Fibroblast of pulmonary artery (primary cell): ENCODE measurements at places on chromosomes 4 and X.

- no peak for DNase-seq
Measured at GRCh38 chrX:110699109-110699508, 96.5 kb downstream of the CHRDL1 start.

DNA sequence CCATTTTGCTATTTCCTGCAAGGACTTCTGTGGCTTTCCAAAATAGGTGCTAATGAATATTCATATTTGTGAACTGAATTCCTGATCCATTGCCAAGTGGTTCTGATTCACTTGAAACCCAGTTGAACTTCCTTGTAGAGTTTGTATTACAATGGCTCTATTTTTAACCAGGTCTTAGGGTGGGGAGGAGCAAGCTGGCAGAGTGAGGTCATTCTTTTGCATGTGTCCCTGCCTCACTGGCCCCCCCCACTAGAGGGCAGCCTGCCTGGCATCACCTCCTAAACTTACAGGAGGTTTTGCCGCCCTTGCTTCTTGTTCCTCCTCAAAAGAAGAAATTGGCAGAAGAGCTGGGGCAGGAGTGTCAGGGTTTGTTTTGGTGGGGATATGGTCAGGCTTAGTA lies 10.5 kb downstream of the PTTG2 start:
- DNase-seq: peak; percentile 44

- peak; percentile 59 for DNase-seq
Measured at GRCh38 chr4:1172228-1172851, at the start of gene SPON2. Gene SPON2, minus strand, starts transcription at chr4:1172583.

DNA sequence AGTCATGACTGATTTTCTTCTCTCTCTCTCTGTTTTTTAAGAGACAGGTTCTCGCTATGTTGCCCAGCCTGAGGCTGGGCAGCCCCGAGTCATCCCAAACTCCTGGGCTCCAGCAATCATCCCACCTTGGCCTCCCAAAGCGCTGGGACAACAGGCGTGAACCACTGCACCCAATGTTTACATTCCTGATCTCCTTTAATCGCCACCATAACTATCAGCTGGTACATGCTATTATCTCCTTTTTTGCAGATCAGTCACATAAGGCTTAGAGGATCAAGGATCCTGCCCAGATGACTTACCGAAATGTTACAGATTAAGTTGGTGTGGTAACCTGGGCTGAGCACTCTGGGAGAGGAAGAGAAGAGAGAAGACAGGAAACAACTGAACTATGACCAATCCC lies 1.5 kb upstream of the USP46 start:
- no peak for DNase-seq

DNA sequence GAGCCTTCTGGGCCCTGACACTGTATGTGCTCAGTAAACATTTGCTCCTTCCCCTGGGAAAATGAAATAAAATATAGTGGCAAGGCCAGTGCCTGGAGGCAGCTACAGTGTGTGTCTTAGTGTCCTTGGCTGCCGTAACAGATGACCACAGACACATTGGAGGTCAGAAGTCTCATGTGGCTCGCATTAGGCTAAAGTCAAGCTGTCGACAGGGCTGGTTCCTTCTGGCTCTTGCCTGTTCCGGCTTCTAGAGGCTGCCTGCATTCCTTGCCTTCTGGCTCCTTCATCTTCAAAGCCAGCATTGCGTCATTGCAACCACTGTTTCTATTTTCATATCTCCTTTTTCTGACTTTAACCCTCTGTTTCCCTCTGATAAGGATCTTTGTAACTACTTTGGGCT lies 83.6 kb upstream of the STX18 start:
- DNase-seq: peak; percentile 29

DNA sequence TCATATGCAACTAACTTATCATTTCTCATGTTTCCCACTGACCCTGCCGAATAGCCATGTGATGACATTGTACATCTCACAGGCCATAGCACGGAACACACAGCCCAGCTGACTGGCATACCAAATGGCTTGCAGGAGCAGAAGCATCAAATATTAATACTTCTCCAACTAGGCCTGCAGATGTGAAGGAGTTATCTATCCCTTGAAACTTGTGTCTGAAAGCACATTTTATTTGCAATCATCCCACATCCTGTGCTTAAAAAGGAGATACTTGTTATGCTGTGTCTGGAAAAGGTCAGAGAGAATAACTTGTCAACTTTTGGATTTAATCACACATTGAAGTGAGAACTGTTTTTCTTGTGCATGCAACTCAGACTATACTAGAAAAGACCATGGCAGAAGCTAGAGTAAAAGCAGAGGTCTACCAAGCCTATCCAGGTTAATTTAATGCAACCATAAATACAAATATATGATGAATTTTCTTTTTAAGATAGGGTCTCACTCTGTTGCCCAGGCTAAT lies 100.4 kb downstream of the IRF2 start:
- no peak for DNase-seq

DNA sequence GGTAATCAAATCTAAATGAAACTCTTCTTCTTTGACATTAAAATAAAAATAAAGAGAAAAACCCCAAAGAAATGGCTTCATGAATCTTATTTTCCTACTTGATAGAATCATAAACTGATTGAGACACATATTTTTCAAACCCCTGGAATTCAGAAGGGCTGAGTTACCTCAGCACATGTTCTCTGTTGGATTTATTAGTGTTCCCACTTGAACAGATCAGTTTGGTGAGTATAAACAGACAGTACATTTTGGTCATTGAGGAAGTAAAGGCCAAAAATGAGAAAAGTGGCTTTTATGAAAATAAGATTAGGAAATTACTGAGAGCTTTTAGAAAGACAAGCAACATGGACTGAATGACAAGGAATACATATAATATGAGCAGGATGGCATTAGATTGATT lies 620.4 kb downstream of the ANKRD50 start:
- no peak for DNase-seq

DNA sequence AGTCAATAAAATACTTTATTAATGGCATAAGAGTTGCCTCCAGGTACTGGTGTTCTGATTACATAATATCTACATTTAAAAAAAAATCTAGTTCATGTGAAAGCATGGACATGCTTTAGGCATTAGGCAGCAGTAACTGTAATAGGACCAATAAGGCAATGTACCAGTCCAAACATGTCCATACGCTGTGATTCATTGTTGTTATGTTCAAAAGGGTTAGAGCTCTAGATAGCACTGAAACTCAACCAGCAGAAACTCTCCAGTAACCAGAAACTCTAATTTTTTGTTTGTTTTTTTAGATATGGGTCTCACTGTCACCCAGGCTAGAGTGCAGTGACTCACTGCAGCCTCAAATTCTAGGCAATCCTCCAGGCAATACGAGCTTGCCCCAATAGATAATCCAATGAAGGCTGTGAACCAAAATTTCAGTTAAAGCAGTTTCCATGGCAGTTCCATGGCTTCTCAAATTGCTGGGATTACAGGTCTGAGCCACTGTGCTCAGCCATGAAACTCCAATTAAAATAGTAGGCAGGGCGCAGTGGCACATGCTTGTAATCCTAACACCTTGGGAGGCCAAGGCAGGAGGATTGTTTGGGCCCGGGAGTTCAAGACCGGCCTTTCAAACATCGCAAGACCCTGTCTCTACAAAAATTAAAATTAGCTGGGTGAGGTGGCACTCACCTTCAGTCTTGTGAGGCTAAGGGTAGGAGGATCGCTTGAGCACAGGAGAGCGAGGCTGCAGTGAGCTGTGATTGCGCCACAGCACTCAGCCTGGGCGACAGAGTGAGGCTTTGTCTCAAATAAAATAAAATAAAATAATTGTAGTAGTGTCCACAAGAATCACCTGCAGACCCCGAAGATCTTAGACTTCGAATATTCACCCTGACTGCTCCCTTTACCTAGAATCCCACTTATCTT lies 36.3 kb downstream of the MGARP start:
- peak; percentile 95 for DNase-seq

DNA sequence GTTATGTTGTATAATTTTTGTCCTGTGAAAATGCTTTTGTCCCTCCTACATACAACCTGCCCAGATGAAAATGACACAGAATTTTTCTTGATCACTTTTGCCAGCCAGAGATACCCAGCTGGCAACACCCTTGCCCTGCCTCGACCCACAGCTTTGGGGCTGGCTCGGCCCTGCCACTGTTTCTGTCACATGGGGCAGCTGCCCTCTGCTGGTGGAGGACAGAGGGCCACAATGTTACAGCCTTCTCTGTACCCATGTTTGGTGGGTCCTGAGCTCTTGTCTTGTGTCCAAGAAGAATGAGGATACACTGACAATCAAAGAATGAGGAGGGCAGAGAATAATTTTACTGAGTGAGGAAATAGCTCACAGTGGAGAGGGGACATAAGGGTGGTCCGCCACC lies 31.1 kb downstream of the BMP15 start:
- no peak for DNase-seq

- DNase-seq: no peak
Measured at GRCh38 chr4:80798082-80798481, 232.4 kb upstream of the BMP3 start.

DNA sequence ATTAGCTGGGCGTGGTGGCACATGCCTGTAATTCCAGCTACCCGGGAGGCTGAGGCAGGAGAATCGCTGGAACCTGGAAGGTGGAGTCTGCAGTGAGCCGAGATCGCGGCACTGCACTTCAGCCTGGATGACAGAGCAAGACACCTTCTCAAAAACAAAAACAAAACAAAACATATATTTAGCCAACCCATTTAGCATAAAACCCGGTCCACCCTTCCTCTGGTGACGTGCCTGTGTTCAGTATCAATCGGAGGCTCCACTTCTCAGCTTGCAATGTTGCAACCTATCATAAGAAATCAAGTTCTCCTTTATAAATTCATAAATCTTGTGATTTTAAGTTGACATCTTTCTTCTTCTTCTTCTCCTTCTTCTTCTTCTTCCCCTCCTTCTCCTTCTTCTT lies 73.9 kb downstream of the SLC34A2 start:
- DNase-seq: no peak

GRCh38 chr4:123415977-123416376 lies 19.4 kb downstream of the SPRY1 start:
- DNase-seq: peak; percentile 68

- peak; percentile 69 for DNase-seq
Measured at GRCh38 chrX:40188573-40189417, 91.0 kb upstream of the BCOR start.

GRCh38 chr4:171266671-171267070 lies 546.5 kb upstream of the GALNTL6 start:
- DNase-seq: no peak

DNA sequence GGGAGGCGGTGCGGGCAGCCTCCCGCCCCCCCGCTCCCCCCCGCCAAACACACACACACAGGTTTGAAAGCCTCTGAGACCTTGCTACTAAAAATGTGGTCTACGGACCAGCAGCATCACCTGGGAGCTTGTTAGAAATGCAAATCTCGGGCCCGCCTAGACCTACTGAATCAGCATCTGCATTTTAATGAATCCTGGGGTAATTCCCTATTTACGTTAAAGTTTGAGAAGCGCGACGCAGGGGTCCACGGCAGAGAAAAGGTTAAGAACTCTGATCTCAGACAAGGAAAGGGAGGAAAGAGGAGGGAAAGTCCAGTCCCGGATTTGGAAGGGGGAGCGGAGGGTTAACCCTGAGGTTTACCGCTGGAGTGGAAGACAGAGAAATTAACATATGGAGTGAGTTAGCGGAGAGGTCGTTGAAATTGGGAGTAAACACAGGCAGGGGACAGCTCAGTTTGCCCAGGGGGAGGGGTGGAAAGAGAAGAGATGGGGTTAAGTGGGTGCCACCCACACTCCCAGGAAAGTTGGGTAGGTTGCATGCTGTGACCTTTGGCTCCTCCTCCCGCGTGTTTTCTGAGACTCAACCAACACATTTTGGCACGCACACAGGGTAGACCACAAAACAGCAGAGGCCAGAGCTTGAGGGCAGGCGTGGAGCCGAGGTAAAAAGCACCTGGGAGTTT lies 483.6 kb downstream of the BCOR start:
- no peak for DNase-seq

DNA sequence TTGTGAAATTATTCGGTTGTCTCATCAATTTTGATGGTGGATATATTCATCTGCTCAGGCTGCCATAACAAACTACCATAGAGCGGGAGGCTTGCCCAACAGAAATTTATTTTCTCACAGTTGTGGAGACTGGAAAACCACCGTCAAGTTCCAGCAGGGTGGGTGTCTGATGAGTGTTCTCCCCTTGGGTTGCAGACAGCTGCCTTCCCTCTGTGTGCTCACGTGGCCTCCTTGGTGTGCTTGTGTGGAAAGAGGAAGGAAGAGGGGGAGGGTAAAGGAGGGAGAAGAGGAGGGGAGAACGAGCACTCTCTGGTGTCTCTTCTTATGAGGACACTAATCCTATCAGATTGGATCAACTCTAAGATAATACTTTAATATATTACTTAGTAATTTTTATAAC lies 123.8 kb upstream of the TEX13D start:
- no peak for DNase-seq

- DNase-seq: peak; percentile 15
Measured at GRCh38 chrX:3393581-3394111, 47.2 kb upstream of the MXRA5 start.

GRCh38 chrX:110182362-110182761 lies 135.5 kb downstream of the AMMECR1 start:
- DNase-seq: no peak

- no peak for DNase-seq
Measured at GRCh38 chrX:21865436-21865835, 9.6 kb downstream of the YY2 start.

GRCh38 chr4:152947311-152947710 lies 11.2 kb downstream of the FHDC1 start:
- DNase-seq: no peak

GRCh38 chrX:47992095-47992380 lies 11.8 kb downstream of the ZNF182 start:
- no peak for DNase-seq

DNA sequence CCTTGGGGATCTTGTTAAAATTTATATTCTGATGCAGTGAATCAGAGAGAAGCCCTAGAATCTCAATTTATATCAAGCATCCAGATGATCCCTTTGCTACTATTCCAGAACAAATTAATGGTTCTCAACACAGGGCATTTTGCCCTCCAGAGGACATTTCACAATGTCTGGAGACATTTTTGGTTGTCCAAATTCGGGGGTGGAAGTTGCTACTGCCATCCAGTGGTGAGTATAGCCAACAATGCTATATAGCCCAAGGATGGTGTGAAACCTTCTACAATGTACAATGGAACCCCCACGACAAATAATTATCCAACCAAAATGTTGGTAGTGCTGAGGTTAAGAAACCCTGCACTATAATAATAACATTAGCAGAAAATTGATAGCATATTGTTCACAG lies 2440.0 kb downstream of the PCDH7 start:
- peak; percentile 76 for DNase-seq

DNA sequence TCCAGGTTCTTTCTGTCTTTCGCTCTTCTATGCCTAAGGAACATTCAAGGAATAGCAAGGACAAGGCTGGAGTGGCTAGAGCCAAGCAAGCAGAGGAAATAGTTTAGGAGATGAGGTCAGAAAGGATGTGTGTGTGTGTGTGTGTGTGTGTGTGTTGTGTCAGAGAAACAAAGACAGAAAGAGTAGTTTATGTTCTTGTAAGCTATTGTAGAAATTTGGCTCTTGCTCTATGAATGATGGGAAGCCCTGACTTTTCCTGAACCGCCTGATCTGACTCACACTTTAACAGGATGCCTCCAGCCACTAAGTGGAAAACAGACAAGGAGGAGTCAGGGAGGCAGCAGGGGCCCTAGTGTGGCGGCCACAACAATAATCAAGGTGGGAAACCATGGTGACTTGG lies 39.7 kb downstream of the LGI2 start:
- DNase-seq: peak; percentile 94

- peak; percentile 7 for DNase-seq
Measured at GRCh38 chr4:71545168-71545567, 206.3 kb downstream of the SLC4A4 start.

GRCh38 chr4:82798168-82799005 lies at the start of gene SCD5:
Gene SCD5, minus strand, starts transcription at chr4:82798796. Its CDS starts 259 bp downstream, at chr4:82798537.
- peak; percentile 81 for DNase-seq
